ENCODE measurements at places on chromosomes 5 and 9.

DNA sequence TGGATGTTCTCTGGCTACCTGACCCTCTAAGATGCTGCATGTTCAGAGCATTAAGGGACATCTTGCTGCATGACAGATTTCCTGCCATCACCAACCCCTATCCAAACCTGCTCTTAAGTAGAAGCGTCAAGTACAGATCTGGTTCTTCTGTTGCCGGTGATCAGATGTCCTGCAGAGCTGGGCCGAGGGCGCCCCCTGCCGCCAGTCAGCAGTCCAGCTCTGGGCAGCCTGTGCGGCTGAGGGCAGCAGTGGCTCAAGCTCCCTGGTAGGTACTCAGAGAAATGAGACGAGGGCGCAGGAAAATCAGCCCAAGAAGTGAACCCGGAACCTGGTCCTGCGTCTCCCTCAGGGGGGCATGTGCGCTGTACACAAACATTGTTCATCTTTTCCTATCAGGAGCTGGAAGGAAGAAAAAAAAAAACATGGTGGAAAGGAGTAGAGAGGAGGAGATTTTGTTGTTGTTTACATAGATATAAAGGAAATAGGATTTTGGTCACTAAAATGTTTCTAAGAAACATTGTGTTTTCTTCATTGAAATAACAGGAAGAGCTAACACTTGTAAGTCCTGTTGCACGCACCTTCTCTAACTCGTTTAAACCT is 95.8 kb downstream of the CFAP90 start:
- peak; percentile 74 for DNase-seq

DNA sequence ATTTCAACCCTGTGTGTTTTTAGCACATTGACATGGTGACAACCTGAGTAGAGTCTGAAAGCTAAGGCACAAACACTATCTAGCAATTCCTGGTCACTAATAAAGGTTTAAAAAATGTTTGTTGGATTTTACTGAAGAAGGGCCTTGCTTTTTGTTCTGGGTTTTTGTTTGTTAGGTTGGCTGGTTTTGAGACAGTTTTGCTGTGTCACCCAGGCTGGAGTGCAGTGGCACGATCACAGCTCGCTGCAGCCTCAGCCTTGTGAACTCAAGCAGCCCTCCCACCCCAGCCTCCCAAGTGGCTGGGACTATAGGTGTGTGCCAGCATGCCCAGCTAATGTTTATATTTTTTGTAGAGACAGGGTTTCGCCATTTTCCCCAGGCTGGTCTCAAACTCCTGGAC is 39.0 kb downstream of the PRKACG start:
- peak; percentile 30 for DNase-seq

DNA sequence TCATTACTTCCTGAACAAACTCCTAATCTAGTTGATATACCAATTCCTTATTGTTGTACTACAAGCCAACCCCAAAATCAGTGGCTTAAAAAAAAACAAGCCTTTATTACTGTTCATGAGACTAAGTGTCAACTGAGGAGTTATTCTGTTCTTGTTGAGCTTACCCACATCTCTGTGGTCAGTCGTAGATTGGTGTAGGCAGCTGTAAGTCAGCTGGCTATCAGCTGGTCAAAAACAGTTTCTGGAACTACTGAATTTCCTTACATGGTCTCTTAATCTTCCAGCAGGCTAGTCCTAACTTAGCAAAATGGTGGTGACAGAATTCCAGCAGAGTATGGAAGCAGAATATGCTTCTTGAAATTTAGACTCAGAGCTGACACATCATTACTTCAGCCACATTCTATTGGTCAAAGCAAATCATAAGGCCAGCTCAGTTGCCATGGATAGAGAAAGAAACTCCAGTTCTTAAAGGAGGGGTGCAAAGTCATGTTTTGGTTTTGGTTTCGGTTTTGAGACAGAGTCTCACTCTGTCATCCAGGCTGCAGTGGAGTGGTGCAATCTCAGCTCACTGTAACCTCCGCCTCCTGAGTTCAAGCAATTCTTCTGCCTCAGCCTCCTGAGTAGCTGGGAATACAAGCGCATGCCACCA is 386.1 kb upstream of the MPDZ start:
- DNase-seq: no peak

GRCh38 chr5:110973510-110973909 is 98.0 kb upstream of the TSLP start:
- DNase-seq: no peak

GRCh38 chr5:61270510-61271165 is 61.4 kb upstream of the ZSWIM6 start:
- no peak for DNase-seq

DNA sequence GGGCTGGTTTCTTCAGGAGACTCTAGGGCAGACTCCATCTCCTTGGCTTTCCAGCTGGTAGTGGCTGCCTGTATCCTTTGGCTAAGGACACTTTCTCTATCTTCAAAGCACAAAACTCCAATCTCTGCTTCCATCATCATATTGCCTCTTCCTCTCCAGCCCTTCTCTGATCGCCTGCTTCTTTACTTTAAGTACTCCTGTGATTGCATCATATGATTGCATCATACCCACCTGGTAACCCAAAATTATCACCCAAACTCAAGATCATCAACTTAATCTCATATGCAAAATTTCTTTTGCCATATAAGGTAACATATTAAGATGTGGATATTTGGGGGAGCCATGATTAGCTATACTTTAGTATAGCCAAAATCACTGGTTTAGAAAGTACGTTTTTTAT is 1092.6 kb upstream of the CDH6 start:
- no peak for DNase-seq

GRCh38 chr5:93675460-93676450 is 65.6 kb downstream of the POU5F2 start:
- DNase-seq: no peak

GRCh38 chr5:14435481-14435880 is 146.1 kb upstream of the OTULINL start:
- no peak for DNase-seq

GRCh38 chr5:116038817-116039216 is 6.5 kb downstream of the ARL14EPL start:
- DNase-seq: peak; percentile 32

GRCh38 chr5:1570975-1571374 is 47.2 kb upstream of the LPCAT1 start:
- DNase-seq: peak; percentile 26

- DNase-seq: no peak
Measured at GRCh38 chr5:14453481-14453880, 128.1 kb upstream of the OTULINL start.

- DNase-seq: no peak
Measured at GRCh38 chr9:109491590-109491989, 6.5 kb downstream of the PTPN3 start.

GRCh38 chr9:127700594-127701255 is 6.1 kb upstream of the CFAP157 start:
- no peak for DNase-seq

DNA sequence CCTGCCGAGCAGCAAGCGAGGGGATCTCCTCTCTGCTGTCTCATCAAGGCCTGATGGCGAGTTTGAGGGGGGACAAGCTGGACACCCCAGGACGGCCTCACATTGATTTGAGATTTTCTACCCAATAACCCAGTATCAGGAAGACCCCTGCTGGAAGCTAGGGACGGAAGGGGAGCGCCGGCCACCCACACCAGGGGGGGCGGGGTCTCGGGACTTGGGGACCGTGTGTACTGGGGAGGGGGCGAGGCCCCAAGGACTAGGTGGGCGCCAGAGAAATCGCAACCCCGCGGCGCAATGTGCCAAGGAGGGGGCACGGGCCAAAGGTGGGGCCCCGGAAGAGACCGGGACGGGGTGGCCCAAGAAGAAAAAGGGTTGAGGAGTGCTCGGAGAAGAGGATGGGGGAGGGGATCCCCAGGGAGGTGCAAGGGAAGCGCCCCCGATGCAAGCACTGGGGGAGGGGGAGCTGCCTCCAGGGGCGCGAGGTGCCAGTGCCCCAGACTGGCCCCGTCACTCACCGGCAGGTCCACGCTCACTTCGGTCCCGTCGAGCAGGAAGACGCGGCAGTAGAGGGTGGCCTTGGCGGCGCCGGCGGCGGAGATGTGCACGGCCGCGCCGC is 1.1 kb downstream of the EPB41L4B start:
- DNase-seq: peak; percentile 32

GRCh38 chr5:95830226-95830625 is 7.7 kb upstream of the GLRX start:
- no peak for DNase-seq

- no peak for DNase-seq
Measured at GRCh38 chr5:25763781-25764180, 1119.0 kb upstream of the CDH10 start.

- no peak for DNase-seq
Measured at GRCh38 chr5:143106174-143106573, 297.3 kb downstream of the NR3C1 start.

DNA sequence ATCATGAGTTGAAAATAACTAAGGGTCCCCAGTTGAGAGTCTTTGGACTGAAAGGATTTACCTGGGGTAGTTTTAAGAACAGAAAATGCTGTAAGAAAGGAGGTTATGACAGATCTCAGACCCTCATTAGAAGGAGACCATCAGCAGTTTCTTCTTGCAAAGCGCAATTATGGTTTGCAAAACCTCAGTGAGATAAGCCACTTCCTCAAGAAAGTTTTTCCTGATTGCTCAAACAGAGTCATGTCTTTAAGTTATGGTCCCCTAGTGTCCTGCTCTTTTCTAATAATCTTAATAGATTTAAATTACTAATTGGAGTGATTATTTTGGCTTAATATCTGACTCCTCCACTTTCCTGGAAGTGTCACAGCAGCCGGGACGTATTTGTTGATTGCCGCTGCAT is 293.2 kb upstream of the KLF4 start:
- DNase-seq: no peak

GRCh38 chr9:117290306-117290840 is 124.5 kb downstream of the ASTN2 start:
- DNase-seq: no peak

DNA sequence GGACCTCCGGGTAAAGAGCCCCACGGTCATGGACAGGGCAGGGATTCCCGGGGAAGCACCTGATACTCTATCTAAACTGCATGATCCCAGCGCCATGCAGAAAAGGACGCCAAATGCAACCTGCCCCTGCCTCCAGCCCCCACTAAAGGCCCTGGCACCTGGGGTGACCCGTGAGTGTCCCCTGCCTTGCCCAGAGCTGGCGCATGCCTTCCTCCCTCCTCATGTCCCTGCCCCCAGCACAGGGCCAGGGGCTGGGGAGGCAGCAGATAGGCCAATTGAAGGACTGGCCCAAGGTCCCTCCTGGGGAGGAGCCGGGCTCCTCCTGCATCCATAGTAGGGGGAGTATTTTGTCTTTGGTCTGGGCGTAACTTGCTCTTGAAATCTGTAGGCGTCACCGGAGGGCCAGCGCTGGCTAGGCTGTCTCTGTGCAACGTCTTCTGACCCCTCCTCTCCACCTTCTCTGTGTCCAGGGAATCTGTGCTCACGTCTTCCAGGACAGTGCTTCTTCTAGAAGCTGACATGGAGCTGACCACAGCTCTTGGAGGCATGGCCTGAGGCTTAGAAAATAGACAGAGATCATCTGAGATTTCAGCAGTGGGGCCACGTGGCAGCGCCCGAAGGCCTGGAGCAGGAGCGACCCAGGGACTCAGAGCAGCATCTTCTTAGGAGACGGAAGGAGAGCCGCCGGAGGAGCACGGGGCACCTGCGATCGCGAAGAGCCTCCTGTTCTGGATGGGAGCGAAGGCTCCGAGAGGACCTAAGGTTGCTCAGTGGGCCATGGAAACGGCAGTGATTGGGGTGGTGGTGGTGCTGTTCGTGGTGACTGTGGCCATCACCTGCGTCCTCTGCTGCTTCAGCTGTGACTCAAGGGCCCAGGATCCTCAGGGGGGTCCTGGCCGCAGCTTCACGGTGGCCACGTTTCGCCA is 660 bp downstream of the SPAAR start:
- no peak for DNase-seq
